Temporal lobe (tissue), 4 donors: ENCODE measurements at places on chromosomes 16 and 17. TPM values are rescaled to one million over a fixed set of nuclear protein-coding genes. Genes with fewer than 3 reads are reported as not detected.

Gene TAOK2
- 42.0 TPM for total RNA-seq

Gene ZPBP2
- total RNA-seq = not detected

Gene NDRG4
- 221 TPM for total RNA-seq

Gene SEZ6L2
- total RNA-seq = 58.5 TPM

Gene CCL14
- total RNA-seq = not detected

Gene PIMREG
- 3.4 TPM for total RNA-seq

Gene SPNS3
- under 0.01 TPM for total RNA-seq

Gene MYOCD
- 0.25 TPM for total RNA-seq

Gene GNGT2
- total RNA-seq = 0.25 TPM

Gene CA7
- total RNA-seq = not detected

Gene SLC12A3
- total RNA-seq = not detected

Gene GLIS2
- total RNA-seq = 5.7 TPM
